Pancreas (tissue), 10 donors: ENCODE measurements at places on chromosomes 3 and 15. TPM values are rescaled to one million over a fixed set of nuclear protein-coding genes. Genes with fewer than 3 reads are reported as not detected.

TEX55 gene
- polyA plus RNA-seq = not detected

DNA sequence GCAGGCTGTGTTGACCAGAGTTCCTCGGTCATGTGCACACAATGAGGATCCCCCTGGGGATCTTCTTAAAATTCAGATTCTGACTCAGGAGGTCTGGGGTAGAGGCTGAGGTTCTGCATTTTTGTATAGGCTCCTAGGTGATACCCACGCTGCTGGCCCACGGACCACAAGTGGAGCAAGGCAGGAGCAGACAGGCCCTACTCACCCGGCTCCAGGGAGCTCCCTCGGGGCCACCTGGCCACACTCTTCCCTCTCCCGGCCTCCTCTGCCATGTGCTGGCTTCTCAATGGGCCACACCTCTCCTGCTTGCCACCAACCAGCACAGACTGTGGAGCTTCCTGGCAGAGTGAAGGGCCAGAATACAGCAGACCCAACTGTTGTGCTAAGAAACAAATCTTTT is 23.9 kb downstream of the GP9 start:
- DNase-seq = no peak

DNA sequence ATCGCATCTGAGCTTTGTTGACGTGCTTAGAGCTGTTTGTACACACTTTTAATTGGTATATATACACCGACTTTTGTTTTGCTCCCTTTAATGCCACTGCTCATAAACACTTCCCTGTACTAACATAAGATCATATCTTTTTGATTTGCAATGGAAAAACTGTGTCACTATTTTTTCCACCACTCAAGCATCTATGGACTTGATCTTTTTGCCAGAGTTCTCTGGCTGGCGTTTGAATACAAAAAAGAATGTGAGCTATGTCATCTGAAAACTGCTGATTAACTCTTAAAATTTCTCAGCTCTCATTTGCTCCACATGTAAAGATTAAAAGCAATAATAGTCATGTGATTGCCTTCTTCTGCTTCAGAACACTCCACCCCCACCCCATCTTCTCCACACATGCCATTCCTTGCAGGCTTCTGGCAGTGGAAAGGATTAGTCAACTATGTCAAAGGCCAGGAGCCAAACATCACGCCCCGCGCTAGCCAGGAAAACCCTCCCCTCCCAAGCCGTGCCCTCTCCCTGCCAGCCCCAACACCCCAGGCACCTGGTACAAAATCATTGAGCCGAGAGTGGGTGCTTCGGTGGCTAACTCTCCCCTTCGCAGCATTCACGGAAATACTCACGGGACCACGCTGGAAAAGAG is 123.4 kb upstream of the MEF2A start:
- no peak for DNase-seq

DNA sequence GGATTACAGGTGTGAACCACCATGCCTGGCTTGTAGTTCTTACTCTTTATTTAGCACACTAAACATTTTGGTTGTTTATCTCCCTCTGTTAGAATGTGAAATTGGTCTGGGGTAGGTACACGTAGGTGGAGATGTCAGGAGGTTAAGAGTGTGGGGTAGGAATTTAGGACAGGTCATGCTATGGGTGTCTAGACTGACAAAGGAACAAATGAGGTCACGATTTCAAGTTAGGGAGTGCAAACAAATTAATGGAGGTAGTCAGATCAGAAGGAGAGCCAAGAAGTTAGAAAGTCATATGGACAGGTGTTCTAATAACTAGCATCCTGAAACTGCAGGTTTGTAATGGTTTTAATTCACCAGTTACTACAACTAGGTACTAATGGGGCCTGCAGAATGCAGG is 19.8 kb downstream of the CDV3 start:
- no peak for DNase-seq

GRCh38 chr3:190142041-190142440 is 21.3 kb upstream of the P3H2 start:
- DNase-seq = no peak

- DNase-seq = no peak
These were observed 13.3 kb downstream of the ZNF592 start for GRCh38 chr15:84761607-84762131.

- DNase-seq = no peak
These were observed 169.3 kb downstream of the GREM1 start for GRCh38 chr15:32887090-32887489.
